Effector memory CD8-positive, alpha-beta T cell (primary cell): ENCODE measurements at places on chromosomes 13 and 19.
A peak's percentile ranks its signal among the peaks of the same experiment; 100 is the strongest.

DNA sequence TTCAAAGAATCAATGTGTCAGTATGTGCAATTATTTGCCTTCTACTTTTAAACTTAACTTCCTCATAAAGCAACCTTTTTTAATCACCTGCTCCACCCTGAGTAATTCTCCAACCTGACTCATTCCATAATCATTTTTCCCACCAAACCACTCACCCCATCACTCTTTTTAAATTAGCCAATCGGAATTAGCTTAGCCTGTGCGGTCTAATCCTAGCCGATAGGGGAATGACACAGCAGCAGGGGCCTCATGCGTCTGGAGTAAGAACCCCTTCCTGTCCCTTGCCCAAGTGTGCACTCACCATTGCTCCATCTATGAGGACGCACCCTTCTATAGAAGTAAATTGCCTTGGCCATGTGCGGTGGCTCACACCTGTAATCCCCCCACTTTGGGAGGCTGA lies 27.4 kb upstream of the ZNF83 start:
- DNase-seq: no peak

- DNase-seq: no peak
Observed at GRCh38 chr19:54551950-54552912, 21.4 kb upstream of the LILRA2 start.

DNA sequence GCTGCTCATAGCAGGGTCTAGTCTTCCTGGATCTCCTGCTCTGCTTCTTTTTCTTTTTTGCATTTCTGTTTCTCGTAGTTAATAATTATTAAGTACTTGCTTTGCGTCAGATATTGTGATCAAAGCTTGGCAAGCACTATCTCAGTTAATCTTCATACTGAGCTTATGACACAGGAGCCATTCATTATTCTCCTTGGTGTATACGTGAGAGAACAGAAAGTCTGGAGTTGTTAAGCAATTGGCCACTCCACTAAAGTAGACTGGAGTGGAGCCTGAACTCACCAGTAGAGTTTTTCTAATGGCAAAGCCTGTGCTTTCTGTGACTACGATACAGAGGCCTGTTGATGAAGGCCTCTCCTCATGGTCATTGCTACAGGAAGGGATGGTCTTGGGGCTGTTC lies 285.9 kb downstream of the RFC3 start:
- no peak for DNase-seq

GRCh38 chr13:46622630-46623256 lies 69.8 kb downstream of the LRCH1 start:
- DNase-seq: no peak

DNA sequence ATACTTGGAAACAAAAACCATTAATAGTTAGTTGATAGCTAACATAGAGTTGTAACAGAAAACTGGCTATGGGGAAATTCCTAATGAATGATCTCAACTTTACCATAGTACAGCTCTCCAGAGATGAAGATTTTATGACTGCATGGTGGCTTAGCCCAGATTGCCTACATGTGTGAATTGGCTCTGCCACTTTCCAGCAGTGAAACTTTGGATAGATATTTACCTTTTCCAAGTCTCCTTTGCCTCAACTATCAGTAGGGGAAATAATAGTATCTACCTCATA lies 161.1 kb downstream of the LACC1 start:
- no peak for DNase-seq

DNA sequence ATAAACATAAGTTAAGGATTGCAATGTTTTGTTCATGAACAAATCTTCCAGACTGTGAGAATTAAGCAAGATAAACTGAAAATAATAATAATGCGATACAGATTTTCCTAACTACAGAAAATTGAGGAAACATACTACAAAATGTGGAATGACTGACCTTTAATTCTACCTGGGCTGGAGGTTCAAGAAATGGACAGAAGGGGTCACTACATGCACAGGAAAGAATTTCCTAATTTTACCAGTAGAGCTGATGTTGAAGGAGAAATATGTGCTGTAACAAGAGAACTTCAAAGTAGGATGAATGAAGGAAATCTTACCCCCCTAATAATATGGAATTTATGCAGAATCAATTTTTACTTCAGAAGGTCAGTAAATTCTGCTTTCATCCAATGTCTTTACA lies 62.3 kb downstream of the ZNF627 start:
- DNase-seq: no peak

GRCh38 chr19:4313847-4314490 lies 9.6 kb downstream of the FSD1 start:
- DNase-seq: no peak

GRCh38 chr19:33251076-33251475 lies 25.4 kb upstream of the SLC7A10 start:
- no peak for DNase-seq

DNA sequence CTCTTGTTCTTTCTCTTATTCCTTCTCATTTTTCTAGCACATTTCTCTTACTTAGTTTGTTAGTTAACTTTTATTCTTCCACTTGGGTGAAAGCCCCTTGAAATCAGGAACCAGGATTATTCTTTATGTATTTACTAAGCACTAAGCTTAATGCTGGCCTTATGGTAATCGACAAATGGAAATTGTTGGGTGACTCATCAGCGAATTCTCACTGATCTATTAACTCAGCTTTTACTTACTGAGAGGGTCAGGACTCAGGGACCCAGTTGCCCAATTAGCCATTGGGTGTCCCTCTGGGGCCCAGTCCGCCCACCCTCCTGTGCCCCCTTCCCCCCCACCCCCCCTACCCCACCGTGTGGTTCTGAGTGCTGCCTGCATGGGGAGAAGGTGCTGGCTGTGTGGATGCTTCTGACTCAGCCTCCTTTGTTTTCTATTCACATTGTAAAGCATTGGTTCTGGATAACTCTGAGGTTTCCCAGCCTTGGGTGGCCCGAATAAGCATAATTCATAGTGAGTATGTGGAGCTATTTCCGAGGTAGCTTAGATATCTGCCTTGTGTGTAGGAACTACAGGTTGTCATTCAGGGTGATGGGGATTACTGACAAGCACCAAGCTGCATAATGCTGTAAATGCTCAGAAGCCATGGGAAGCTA lies 240.9 kb downstream of the FGF9 start:
- DNase-seq: no peak

- peak; percentile 42 for DNase-seq
Observed at GRCh38 chr19:2097203-2097885, 629 bp downstream of the IZUMO4 start.

DNA sequence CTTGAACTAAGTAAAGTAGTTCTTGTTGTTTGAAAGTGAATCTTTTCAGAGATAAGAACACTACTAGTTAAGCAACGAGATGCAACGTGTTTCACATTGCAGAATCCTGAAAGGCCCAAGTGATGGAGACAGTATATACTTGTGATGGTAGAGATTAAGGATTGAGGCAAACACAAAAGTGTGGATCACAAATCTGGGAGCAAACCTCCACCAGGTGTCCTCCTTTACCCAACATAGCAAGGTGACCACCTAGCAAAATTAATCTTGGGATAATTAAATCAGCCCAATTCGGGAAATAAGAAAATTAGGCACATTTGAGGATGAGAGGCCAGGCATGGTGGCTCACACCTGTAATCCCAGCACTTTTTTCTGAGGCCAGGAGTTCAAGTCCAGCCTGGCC lies 563.9 kb downstream of the DACH1 start:
- no peak for DNase-seq

DNA sequence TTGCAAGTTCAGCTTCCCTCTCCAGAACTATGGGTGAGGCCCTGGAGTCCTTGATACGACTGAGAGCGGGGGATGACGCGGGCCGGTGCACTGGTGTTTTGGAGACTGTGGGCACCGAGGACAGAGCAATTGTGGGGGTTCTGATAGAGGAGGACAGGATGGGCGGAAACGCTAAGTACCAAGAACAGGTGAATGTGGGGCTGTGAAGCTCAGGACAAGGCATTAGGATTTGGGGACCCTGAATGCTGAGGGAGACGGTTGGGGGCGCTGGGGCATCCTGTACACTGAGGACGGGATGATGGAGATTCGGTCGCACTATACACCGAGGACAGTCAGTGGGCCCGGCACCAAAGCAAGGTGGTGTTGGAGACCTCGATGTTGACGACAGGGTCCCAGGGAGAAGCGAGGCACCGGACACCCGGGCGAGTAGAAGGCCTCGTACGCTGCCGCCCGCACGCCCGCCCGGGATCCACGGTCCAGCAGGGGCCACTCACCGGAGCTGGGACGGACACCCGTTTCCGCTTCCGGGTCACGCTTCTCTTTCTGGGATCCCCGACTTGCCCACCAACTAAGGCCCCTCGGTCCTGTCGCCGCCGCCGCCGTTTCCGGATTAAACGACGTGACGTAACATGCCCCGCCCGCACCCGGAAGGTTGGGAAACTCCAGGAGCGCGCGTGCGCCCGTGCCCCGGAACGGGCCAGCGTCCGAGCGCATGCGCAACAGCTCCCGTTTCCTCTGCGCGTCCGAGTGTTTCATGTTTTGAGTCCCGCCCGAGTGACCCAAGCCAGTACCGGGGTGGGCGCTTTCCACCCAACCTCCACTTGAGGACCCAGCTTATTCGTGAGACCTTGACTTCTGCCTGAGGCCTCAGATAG lies at the start of gene CHMP2A:
TSS of gene CHMP2A (minus strand) at position 612 of the 875 bp plus-strand sequence. CDS start 893 bp downstream, outside the sequence.
- peak; percentile 97 for DNase-seq

GRCh38 chr13:90091611-90092010 lies 1255.9 kb upstream of the MIR17HG start:
- DNase-seq: no peak

GRCh38 chr19:49213791-49214190 lies 56.2 kb downstream of the TRPM4 start:
- no peak for DNase-seq

GRCh38 chr19:32373585-32374295 lies 28.3 kb downstream of the ZNF507 start:
- no peak for DNase-seq

GRCh38 chr13:101242720-101243119 lies 173.6 kb downstream of the NALCN start:
- no peak for DNase-seq

- DNase-seq: no peak
Observed at GRCh38 chr19:3822683-3823349, 36.6 kb upstream of the MATK start.

DNA sequence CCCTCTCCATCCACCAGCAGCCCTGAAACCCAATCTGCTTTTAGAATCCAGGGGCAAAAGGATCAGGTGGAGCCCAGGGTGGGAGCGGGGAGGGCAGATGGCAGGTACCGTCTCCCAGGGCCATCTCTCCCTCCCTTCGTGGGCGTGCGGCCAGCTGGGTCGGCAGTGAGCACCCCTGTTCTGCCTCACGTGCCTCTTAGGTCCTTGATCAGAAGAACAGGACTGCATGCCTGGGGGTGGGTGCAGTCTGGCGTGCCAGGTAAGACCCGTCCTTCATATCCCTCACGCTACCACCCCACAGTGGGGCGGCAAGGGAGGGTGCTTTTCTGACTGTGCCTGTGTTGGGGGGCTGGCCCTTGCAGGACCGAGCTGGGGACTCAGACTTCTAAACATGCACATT lies 2.0 kb downstream of the SLC8A2 start:
- DNase-seq: no peak

- DNase-seq: no peak
Observed at GRCh38 chr19:11414544-11414943, 4.6 kb downstream of the RGL3 start.

GRCh38 chr19:17420475-17420924 lies 653 bp downstream of the MVB12A start:
- DNase-seq: no peak

DNA sequence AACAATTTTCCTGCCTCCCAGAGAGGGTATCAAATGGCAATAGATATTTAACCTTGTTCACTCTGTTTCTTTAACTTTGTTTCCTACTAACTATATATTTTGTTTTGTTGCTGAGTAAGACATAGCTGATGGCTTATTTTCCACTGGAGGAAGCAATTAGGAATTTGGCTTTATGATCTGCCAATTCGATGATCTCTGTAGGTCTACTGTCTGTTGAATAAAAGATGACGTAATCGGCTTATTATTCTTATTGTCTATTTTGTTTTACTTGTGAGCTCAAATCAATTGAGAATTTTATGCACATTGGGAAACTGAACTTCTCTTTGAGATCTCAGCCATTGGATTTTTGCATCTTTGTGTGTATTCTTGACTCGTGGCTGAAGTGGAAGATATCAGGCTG lies 862.6 kb downstream of the EFNB2 start:
- no peak for DNase-seq

DNA sequence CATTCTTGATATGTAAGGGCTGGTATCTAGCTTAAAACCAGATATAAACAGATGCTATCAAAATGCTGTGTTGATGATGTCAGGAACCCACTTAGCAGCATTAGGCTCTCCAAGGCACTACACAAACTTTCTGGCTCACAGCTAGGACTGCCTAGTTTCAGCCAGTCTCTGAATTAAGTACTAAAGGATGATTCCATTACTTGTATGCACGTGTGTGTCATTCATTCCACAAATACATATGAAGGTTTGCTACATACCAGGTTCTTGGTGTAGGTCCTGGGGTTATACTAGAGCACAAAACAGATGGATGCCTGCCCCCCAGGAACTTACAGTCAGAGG lies 151.5 kb downstream of the RGCC start:
- DNase-seq: no peak

- DNase-seq: no peak
Observed at GRCh38 chr19:4012092-4012974, 4.8 kb downstream of the PIAS4 start.

DNA sequence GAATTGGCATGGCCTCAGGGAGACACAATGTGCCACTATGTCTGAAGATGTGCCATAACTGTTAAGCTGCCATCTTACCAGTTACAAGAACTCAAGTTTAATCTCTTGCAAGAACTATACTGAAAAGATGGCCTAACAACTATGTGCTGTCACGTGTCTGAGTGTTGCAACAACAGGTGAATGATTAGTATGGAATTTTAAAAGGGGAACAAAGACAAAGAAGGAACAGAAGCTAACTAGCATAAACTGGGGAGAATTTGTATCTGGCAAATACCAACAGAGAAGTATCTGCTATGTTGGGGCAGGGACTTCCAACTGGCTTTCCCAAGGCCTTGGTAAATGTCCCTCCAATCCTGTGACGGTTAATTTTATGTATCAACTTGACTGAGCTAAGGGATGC lies 11.5 kb upstream of the ACOD1 start:
- no peak for DNase-seq

DNA sequence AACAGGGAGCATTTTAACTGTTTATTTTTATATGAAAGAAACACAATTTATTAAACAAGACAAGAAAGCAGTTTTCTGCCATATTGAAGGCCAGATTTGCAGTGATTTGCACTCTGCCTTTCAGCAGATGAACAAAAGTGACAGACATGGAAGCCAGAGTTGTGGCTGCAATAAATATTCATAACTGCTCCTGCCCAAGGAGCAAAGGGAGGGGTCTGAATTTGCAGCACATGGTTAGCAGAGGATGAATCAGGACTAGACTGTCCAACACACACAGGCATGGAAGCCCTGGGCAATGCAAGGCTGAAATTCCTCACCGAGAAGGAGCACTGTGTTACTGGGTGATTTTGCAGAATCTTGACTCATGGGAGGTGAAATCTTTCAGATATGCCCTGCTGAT lies 418.2 kb downstream of the DCT start:
- DNase-seq: no peak

DNA sequence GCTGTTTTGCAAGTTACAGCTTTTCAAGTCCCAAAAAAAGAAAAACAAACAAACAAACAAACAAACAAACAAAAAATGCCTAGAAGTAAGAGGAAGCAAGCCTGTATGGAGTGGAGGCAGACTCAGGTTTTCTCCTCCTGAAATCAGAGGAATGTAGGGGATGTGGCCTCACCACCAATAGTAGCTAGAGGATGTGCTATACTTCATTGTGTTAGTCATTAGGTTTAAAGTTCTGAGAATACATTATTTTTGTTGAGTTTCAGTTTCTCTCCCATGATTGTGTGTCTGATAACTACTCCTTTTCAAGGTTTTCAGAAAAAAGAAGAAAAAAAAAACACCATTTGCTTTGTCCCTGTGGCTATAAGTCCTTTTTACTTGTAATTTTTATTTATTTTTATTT lies 524.5 kb downstream of the GPC6 start:
- DNase-seq: no peak

GRCh38 chr19:31817971-31818797 lies 468.9 kb upstream of the TSHZ3 start:
- no peak for DNase-seq
